Immature natural killer cell (primary cell): ENCODE measurements at places on chromosomes 6 and 20.
A peak's percentile ranks its signal among the peaks of the same experiment; 100 is the strongest.

GRCh38 chr20:40770564-40771307 lies 81.7 kb upstream of the MAFB start:
- no peak for DNase-seq

GRCh38 chr6:106997392-106998158 lies 23.0 kb upstream of the CD24 start:
- DNase-seq: peak; percentile 11

DNA sequence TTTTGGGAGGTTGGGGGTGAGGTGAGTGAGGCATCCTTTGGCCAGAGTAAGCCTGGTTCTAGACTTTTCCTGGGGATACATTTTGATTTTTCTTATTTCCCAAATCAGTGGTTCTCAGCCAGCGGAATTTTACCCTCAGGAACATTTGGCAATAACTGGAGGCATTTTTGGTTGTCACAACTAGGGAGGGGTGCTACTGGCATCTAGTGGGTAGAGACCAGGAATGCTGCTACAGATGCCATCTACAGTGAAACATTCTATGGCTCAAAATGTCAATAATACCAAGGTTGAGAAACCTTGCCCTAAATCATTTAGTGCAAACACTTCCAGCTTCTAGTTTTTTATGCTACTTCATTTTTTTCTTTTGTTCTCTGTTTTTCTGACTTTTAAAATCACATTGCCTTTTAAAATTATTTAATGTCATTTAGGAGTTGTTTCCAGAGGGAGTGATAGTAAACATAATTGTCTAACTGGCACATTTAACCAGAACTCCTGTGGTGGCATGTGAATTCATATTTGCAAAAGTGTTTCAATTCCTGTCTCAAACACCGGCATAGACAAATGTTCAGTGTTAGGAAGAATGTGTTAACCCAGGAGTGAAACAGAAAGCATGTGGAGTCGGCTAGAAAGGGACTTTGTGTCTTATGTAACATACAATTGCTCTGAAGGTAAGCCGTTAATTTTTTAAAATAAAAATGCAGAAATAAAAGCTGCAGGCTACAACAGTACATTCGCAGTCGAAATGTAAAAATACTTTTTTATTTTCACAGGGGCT lies 59.0 kb downstream of the QRSL1 start:
- DNase-seq: no peak

DNA sequence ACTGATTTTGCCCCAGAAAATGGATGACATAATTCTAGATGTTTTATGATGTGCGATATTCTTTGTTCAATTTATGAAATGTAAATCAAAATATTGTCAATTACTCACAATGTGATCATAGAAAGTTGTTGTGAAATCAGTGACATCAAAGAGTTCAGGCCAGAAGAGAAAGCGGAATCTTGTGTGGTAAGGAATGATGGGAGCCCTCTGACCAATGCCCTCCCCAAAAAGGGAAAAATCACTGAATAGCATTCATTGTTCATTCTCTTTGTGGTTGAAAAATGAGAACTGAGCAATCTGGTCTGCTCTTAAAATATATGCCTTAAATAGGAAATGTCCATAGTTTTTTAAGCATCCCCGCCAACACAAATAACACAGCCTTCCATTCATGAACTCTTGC lies 247.1 kb upstream of the GRIK2 start:
- no peak for DNase-seq

DNA sequence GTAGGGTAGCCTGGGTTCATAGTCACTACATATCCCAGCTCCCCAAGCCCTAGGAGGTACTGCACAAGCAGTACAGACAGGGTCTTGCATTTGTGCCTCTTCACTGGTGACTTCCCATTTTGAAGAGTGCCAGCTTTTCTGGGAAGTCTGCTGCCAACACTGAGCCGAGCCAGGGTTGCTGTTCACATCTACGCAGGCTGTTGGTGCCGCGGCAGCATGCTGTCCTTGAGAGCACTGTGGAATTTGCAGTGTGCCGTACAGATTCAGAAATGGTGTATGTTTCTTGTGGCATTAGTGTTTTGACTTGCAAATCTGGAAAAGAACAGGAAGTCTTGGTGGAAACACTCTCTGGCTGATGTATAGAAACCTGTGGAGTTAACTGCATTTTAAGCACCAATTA lies 67.5 kb downstream of the JARID2 start:
- no peak for DNase-seq

- no peak for DNase-seq
Measured at GRCh38 chr20:38052870-38053269, 19.3 kb downstream of the RPRD1B start.

- no peak for DNase-seq
Measured at GRCh38 chr6:87608802-87609201, 18.9 kb downstream of the ORC3 start.

GRCh38 chr6:89970609-89971337 lies 76.5 kb downstream of the GJA10 start:
- DNase-seq: peak; percentile 12

- no peak for DNase-seq
Measured at GRCh38 chr6:52305411-52305810, 20.9 kb upstream of the MCM3 start.

DNA sequence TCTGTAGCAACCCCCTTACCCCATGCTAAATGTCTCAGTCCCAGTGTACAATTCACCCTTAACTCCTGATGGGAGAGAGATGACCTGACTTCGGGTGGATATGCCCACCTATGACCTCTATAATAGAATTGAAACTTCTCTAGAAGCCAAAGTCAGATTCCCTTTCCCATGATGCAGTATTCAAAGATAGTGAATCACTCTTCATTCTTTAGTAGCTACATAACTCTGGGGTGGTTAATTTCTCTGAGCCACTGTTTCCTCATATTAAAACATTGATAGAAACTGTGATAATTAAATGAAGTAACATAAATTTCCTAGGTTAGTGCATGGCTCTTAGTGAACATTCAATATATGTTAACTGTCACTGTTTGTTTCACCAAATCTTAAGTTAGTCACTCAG lies 500.4 kb downstream of the COL12A1 start:
- DNase-seq: no peak

GRCh38 chr20:18004384-18005031 lies 35.7 kb downstream of the MGME1 start:
- no peak for DNase-seq

- DNase-seq: no peak
Measured at GRCh38 chr6:49255335-49255734, 207.7 kb downstream of the MMUT start.

GRCh38 chr6:159169193-159169555 lies at the start of gene FNDC1:
Gene FNDC1 (plus strand): TSS chr6:159169400. CDS start chr6:159169597, 197 bp downstream.
- DNase-seq: peak; percentile 31

DNA sequence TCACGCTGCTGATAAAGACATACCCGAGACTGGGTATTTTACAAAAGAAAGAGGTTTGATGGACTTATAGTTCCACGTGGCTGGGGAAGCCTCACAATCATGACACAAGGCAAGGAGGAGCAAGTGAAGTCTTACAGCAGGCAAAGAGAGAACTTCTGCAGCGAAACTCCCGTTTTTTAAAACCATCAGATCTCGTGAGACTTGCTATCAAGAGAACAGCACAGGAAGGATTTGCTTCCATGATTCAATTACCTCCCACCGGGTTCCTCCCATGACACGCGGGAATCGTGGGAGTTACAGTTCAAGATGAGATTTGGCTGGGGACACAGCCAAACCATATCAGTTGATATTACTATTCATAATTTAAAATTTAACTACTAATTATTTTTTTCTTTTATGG lies 157.3 kb upstream of the ATXN1 start:
- DNase-seq: no peak
